ENCODE measurements at places on chromosomes 3 and 15.

GRCh38 chr3:50648313-50648712, 26.4 kb upstream of the DOCK3 start:
- DNase-seq, result no peak

DNA sequence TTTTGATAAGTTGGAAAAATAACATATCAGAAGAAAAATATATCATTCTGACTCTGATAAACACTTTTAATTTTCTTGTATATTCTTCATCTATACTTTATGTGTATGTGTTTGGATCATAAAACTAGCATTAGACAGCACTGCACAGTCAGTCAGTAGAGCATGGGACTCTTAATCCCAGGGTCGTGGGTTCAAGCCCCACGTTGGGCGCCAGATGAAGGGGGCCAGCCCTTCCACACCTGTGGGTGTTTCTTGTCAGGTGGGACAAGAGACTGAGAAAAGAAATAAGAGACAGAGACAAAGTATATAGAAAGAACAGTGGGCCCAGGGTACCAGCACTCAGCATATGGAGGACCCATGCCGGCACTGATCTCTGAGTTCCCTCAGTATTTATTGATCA, 546.0 kb upstream of the NR2F2 start:
- DNase-seq, result no peak

GRCh38 chr3:99696497-99696896, 58.1 kb downstream of the COL8A1 start:
- DNase-seq, result no peak

DNA sequence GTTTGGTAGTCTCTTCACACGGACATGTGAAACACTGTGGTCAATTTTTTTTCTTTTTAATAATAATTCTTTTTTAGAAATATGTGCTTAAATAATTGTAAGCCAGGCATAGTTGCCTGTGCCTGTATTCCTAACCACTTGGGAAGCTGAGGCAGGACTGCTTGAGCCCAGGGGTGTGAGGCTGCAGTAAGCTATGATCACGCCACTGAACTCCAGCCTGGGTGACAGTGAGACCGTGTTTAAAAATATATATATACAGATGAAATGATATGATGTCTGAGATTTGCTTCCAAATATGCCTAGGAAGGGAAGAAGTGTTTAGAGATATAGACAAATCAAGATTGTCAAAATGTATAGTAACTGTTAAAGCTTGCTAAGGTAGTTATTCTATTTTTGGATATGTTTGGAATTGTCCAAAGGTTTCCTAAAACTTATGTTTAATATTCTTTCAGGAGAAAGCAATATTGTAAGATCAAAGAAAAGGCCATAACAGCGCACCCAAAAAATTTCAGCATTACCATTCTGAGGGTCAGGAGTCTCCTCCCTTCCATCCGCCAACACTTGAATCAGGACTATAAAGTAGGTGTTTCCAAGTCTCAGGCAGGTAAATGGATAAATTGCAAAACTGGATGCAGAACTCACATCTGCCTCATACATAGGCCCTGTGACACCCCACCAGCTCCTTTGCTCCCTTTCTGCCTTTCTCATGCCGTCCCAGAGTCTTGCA, 532 bp upstream of the SELENOT start:
- DNase-seq, result no peak

DNA sequence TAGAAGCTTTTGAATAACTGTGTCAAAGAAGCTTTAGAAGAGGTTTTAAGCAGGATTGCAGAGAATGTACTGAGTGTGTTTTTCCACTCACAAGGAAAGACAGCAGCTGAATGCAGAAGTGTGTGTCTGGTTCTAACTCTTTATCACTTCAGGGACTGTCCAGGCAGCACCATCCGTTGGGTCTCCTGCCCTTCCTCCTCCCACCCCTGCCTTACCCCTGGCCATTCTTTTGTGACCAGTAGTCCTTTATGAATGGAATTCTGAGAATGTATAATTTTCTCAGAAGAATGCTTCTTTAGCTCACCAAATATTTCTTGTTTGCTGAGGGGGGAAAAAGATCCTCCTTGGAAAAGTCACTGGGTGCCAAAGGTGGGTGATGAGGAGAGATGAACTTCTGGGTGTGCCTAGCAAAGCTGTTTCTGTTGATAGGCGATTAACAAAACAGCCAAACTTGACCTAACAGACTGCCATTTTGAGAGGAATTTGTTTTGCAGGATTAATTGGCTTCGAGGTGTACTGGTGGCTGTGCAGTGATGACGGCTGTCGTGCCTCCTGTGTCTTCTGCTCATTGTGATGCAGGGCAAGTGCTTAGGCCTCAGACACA, 70.9 kb downstream of the IGF1R start:
- DNase-seq, result no peak

- DNase-seq, result no peak
Observed at GRCh38 chr3:50124052-50124799, 30.9 kb upstream of the SEMA3F start.

DNA sequence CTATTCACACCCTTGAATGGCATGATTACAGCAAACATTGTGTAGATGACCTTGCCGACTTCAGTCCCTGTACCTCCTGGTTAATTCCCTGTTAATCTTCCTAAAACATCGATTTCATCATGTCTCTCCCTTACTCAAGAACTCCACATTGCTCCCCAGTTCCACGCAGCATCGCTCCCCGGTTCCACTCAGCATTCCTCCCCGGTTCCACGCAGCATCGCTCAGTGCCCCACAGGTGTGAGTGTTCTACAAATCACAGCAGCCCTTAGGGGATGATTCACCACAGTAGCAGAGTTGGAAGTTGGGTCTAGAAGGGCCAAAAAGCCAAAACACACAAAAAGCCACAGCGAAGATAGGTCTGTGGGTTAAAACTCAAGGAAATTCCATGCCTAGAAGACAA, 8.6 kb upstream of the TNK2 start:
- no peak for DNase-seq

Measured in stimulated activated CD4-positive, alpha-beta T cell treated with anti-CD3 and anti-CD28 coated beads, Interleukin-1b, Interleukin-23, amount 100 ng/mL, for 48 hours (primary cell).